Mucosa of gallbladder (tissue), 1 donor: ENCODE measurements at places on chromosomes 7 and 10.

GRCh38 chr10:5666008-5666840 lies at the start of gene ASB13:
Gene ASB13 (minus strand): TSS chr10:5666595. CDS start chr10:5666551, 44 bp downstream.
- peak; percentile 65 for DNase-seq

DNA sequence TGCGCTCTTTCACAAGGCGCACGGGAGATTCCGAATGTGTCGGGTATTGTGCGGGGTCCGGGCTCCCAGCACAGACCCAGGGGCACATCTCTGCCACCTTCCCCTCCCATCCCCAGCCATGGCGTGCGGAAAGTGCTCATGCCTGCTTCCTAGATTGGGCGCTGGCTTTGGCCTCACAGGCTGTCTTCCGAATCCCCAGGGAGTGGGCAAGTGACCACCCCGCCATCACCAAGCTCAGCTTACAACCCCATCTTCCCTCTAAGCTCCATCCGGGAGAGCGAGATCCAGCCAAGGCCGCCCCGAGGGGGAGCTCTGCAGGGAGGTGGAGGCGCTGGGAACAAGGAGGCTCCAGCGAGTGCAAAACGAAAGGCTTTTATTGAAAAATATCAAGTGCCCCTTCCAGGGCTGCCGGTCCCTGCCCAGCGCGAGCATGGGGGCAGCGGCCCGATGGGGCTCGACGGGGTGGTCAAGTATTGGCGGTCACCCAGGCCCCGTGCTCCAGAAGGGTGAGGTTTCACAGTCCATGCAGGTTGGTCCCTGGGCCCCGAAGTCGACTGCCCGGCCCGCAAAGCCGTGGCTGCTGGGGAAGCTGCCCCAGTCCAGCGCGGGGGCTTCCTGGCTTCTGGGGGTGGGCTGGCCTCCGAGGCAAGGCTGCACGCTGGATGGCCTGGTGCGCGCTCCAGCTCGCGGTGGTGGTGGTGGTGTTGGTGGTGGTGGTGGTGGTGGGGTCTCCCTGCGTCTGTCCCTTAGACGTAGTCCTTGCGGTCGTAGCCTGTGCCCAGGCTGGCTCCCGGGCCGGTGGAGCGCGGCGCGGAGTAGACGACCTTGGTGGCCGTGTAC lies 1.2 kb downstream of the CLDN3 start:
- no peak for DNase-seq

- no peak for DNase-seq
These were observed 66.1 kb downstream of the PCGF5 start for GRCh38 chr10:91286572-91286971.

GRCh38 chr7:40815512-40815911 lies 680.7 kb downstream of the SUGCT start:
- no peak for DNase-seq

GRCh38 chr7:141568227-141568626 lies 17.0 kb downstream of the AGK start:
- no peak for DNase-seq

- DNase-seq = no peak
These were observed 48.7 kb downstream of the SEMA3A start for GRCh38 chr7:84145892-84146291.

- DNase-seq = no peak
These were observed 13.2 kb downstream of the PDLIM1 start for GRCh38 chr10:95277614-95278013.

DNA sequence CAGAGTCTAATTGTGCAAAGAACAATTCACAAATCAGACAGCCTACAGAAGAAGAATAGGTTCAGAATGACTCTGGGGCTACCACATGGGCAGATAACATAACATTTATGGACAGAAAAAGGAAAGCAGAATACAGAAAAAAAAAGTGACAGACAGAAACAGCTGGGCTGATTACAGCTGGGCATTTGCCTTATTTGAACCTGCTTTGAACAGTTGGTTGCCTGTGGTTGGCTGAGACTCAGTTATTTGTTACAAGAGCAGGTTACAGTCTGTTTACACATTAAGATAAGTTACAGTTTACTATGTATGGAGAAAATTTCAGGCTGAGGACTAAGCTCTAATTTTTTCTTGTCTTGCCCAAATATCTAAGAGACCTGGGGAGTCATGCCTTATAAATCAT lies 327.2 kb downstream of the GALNT17 start:
- no peak for DNase-seq

GRCh38 chr7:155168597-155169480 lies 98.7 kb downstream of the HTR5A start:
- DNase-seq = no peak

DNA sequence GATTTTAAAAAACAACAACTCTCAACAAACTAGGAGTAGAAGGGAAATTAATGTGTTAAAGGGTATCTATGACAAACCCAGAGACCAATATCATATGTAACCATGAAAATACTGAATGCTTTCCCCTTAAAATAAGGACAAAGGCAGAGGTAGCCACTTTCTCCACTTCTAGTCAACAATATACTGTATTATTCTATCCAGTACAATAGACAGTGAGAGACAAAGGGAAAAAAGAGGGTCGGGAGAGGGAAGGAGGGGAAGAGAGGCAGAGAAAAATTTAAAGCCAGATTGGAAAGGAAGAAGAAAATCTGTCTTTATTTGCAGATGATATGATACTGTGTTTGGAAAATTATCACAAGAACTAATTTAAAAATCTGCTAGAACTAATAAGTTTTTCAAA lies 39.1 kb upstream of the WDFY4 start:
- no peak for DNase-seq

GRCh38 chr10:69846293-69846921 lies 44.7 kb downstream of the COL13A1 start:
- no peak for DNase-seq

DNA sequence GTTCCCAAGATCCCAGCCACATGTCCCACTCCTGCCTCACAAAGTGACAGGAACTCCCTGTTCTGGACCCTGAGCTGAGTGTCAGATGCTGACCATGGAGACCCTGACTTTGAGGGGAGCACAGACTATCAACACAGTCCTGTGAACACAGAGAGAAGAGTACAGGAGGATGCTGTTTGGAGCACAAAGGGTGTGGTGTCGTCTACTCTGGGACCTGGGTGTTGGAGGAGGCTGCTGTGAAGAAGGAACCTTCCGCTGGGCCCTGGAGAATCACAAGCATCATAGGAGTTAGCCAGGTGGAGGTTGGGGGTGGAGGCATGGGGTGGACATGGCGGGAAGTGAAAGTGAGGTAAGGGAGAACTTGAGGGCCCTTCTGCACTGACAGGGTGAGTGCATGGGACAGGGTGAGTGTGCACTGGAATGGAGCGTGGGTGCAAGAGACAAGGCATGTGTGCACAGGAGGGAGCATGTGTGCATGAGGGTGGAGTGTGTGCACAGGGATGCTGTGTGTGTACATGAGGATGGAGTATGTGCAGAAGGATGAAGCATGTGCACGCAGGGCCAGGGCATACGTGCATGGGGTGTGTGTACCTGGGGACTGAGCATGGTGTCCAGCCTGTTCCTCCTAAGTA lies 70.7 kb upstream of the ANTXRL start:
- DNase-seq = no peak

DNA sequence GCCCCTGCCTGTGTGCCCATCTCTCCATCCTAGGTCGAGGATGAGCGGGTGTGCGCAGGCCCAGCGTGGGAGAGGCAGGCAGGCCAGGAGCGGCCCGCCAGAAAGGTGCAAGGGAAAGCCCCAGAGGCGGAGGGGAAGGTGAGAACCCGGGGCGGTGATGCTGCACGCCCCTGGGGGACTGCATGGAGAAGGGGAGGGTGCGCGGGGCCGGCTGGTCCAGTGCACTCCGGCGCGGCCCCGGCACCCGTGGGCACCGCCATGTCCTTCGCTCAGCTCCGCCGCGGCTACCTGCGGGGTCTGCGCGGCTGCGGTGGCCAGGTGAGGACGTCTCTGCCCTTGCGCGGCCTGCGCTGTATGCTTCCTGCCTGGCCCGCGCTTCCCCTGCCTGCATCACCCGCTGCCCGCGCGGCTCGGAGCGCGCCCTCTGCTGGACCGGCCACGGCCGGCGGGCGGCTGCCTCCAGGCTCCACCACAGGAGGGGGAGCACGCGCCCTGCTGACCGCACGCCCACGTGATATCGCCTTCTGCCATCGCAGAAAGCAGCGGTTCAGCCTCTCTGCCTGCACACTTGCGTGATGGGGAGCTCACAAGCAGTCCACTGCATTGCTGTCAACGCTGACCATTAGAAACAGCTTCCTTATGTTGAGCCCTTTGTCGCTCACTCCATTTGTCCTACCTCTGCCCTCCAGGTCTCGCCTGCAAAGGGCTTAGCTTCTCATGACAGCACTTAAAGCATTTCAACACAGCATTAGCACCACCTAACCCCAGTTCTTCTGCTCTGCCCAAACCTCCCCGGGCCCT lies 73.9 kb downstream of the CXCL12 start:
- DNase-seq = peak; percentile 88

DNA sequence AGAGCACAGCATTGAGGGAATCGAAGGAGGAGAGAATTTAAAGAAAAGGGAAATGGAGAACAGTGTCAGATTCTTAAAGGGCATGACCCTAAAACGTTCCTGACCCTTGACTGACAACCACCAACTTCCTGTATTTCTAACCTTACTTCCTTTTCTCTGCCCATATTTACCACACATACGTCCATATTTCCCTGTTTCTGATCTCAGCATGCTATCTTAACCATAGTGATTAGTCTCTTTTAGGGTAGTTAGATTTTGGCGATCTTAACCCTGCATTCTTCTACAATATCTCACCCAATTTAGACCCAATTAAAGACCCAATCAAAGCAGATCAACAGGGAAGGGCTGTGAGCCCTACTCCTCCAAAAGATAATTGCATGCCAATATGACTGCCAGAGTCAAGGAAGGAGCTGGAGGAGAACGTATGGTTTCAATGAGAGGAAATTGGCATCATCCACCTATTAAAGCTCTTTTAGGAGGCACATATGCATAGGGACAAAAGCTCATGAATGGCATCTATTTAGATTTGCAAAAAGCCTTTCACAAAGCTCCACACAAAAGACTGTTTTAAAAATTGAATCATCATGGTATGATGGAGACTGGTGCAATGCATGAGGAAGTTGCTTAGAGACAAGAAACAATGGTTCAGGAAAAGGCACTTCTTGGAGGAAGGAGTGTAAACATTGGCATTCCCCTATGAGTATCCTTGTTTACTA lies 49.0 kb upstream of the ARHGAP12 start:
- no peak for DNase-seq

DNA sequence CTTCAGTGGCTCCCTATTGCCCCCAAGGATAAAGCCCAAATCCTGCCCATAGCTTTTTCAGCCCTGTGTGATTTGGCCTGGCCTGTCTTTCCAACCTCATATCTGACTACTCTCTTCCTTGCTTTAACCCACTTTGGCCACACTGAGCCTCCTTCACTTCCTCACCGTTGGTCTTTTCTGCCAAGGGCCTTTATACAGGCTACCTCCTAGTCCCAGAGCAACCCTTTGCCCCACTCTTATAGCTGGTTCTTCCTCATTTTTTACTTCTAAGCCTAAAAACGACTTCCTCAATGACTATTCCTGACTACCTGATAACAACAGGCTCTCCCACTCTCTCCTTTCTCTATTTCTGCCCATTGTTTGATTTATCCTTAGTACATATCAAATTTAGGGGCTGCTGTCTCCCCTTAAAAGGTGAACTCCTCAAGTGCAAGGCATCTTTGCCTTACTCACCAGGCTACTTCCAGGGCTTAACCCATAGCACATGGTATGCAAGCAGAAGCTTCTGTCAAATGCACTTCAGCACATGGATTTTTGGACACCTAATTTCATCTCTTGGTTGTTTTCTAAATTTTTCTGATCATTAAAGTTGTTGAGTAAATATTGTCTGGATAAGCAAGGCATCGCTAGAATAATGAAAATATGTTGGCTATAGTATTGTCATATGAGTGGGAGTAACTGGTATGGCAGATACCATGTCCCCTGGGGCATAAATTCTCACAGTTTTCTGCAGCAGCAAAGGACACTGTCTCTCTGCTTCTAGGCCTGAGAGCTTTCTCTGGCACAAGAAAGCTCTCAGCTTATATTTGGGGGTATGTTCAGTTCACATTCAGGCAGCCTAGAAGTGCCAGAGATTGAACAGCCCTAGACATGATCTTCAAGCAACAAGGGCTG lies 201.5 kb upstream of the GPR26 start:
- no peak for DNase-seq

DNA sequence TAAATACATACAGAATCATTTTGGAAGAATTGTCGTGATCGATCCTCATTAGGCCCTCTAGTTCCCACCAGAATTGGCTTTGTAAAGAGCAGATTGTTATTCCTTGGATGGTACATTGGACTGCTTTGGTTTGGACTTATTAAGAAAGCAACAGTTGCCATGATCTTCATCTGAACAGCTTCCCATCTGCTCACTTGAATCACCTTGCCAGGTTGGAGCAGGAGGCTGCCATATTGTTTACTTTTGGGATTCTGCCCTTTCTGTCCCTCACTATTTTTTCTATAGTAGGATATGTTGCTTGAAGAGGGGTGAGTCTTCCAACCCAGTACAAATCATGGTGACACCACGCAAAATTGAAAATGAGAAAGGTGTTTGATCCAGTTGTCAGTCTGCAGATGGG lies 199.6 kb downstream of the TCF7L2 start:
- DNase-seq = no peak

- no peak for DNase-seq
These were observed 36.8 kb upstream of the CPXM2 start for GRCh38 chr10:123928427-123928826.

DNA sequence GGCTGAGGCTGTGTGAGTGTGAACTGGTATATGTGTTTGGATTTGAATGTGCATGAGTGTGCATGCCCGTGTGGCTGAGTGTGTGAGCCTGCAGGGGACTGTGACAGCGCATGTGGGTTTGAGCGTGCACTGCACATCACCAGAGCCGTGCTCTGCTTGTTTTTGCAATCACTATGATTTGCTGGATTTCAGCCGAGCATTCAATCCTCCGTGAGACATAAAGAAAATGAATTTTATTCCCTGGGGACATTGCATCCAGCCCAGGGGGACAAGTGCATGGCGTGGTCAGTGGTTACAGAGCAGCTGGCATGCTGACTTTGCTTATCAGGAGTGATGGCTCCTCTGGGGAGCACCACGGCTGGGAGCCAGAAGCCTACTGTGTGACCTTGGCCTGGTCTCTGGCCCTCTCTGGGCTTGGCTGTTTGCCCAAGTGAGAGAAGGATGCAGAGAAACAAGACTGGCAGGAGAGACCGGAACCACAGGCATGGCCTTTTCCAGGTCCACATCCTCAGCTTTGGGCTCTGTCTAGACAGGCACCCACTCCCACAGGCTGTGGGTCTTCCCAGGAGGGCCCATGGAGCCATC lies 160.2 kb upstream of the UNC5B start:
- no peak for DNase-seq

- no peak for DNase-seq
These were observed 80.7 kb downstream of the SLC37A3 start for GRCh38 chr7:140317597-140317996.

DNA sequence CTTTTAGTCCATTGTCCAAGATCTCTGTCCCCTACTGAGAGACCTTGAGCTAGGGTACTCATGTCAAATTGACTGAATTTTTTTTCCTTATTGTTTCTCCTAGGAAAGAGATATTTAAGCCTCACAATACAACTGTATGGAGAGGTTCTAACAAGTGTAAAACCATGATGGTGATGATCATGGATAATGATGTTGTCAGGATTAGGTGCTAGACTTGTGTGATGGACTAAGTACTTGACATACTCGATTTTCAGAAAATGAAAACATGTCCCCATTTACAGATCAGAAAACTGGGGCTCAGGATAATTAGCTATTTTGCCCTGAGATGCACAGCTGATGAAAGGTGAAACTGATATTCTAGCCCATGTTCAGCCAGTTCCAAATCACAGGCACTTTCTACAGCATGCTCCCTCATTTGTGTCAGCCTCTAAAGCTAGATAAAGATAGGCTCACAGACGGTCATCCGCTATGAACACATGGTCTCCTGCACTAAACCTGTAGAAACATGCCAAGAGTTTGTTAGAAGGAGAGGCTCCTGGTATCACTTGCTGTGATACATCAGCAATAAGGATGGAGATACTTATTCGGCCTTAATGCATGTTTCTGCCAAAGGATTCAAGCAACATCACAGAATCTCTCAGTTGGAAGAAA lies 67.6 kb downstream of the CREB3L2 start:
- DNase-seq = no peak
